ENCODE measurements at places on chromosomes 6 and 20.

GRCh38 chr20:16710781-16711180, 19.0 kb upstream of the SNRPB2 start:
- no peak for DNase-seq

DNA sequence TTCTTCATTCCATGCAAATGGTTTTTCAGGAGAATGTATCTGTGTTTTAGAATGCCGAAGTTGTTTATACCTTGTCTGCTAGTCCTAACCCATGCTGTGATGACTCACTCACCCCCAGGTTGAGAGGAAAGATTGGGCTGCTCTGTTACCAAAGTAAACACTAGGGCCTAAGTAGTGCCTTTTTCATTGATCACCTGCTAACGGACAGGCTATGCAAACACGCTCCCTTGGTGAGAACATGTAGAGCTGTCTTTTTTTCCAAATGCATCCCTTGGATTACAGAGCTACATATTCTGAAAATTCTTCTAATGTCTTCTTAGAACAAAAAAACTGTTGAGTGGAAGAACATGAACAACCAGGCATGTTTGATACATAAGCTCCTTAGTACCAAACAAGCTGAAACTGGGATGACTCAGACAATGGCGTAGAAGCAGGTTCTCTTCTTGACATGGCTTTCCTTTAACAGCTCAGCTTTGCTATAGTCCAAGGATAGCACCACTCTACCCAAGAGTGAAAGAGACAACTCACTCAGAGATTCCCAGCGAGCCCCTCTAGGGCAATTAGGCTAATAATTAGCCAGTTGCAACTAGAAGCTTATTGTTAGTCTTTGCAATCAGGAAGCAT, 20.5 kb downstream of the PERP start:
- no peak for DNase-seq

GRCh38 chr20:40635971-40636370, 53.1 kb downstream of the MAFB start:
- no peak for DNase-seq

GRCh38 chr6:23250556-23250955, 681.2 kb downstream of the HDGFL1 start:
- no peak for DNase-seq

DNA sequence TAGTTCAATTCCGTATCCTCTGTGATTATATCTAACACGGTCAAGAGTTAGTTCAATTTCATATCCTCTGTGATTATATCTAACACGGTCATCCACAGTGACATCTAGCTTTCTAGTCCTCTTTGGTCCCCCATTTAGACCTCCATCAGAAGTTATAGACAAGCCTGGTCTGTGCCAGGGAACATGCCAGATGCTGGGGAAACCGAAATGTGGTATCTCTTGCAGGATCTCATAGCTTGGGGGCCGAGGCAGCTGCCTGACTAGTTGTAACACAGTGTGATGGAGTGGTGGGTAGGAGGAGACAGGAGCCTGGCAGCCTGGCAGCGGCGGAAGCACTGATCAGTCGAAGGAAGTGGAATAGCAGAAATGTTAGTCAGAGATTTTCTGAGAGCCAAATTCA, 13.8 kb upstream of the SMOC2 start:
- no peak for DNase-seq

- no peak for DNase-seq
Observed at GRCh38 chr6:51139950-51140385, 321.3 kb downstream of the TFAP2B start.

DNA sequence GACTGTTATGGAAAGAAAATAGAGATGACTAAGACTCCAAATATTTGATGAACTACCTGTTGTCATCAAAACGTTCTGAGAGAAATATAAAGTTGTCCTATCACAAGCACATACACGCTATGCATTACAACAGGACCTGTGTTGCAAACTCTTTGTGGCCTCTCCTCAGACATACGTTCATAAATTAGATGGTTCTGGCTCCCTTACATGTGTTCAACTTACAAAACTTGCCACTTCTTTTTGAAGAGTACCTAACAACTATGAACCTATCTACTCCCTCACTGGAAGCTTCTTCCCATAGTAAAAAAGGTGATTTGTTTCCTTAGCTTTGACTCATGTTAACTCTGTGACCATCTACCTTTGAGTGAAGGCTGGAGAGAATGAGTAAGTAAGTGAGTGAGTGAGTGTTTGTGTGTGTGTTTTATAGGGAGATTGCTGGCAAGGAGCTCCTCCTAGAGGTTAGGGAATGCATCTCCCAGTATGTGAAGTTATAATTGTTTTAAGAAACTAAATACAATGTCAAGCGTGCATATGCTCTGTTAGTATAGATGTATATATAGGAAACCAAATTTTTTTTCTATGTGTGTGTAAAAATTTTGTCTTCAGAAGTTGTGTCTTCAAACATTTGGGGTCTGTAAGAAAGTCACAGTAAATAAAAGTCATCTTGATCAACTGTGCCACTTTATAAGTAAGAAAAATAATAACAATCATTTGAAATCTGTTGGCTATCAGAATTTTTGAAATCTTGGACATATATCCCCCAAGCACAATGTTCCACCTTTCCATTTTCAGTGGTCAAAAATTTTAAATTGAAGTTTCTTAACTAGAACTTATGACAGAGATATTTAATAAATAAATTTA, 1211.1 kb upstream of the GJE1 start:
- no peak for DNase-seq

DNA sequence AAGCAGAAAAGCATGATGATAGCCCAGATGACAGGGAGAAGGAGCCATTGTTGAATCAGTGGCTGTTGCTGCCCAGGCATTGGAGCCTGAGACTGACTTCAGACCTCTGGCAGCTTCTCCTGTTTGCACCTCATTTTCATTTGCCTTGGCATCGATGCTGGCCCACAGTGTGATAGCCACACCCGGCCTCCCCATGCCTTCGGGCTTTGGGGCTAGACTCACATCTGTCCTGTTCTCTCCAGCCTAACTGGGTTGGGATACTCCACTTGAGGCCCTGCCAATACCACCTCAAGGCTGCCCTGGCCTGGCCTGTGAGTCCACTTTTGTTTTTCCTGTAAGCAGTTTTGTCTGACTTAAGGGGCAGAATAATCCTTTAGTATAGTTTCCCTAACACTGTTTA, 140.4 kb downstream of the UST start:
- DNase-seq: no peak

DNA sequence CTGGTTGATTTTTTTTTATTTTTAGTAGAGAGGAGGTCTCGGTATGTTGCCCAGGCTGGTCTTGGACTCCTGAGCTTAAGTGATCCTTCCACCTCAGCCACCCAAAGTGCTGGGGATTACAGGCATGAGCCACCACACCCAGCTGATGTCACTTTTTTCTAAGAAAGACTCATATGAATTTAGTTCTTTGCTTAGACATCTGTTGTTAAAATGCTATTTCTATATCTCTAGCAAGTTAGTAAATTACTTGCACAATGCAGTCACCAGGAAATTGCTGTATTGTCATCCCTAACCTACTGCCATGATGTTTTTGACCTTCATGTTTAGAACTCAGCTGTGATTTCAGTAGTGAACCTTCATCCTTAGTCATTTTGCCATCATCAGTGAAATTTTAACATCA, 5.7 kb downstream of the KDM1B start:
- DNase-seq: no peak

DNA sequence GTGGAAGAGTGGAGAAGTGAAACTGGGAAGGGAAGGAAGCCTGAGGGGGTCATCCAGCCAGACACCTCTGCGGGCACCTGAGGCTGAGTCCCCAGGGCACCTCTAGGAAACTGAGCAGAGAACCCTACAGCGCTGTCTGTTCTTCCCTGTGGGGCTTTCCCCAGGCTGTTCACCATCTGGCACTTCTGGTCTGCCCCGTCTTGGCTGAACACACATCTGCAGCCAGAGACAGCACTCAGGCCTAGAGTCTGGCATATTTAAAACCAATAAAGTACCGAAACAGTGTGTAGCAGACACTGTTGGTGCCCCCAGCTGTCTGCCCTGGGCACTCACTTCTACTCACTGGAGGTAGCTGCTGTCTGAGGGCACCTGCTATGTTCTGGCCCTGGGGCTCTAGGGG, 9.4 kb upstream of the ARFGEF2 start:
- DNase-seq: no peak

DNA sequence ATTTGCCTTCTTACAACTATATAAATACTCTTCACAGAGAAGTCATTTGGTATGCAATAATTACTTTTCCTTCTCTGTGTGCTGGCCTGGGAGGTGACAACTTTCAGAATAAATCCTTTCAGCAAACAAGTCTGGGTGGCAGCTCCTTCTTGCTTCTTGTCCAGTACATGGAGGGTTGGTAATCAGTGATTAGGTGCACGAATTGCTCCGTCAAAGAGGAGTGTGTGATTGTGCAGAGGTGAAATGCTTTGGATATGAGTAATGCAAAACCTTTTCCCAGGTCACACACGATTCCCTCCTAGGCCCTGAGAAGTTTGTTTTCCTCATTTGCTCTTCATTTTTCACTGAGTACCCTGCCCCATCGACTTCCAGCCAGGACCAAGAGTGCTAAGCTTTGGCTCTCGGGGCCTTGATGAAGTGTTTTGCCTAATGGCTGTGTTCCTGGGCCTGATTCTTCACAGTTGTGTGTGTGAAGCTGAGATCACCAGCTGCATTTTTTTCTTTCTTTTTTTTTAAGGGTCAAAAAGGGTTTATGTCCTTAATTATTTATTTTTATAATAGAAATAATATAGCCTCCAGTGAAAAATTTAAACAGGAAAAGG, 216.5 kb downstream of the ZMYND8 start:
- DNase-seq: no peak

- DNase-seq: no peak
Observed at GRCh38 chr6:112286010-112286409, 31.6 kb upstream of the LAMA4 start.

GRCh38 chr20:37741570-37741969, 47.7 kb downstream of the CTNNBL1 start:
- DNase-seq: no peak

GRCh38 chr20:63284544-63284949, 8.4 kb upstream of the COL20A1 start:
- DNase-seq: no peak

GRCh38 chr6:158939255-158940159, 60.5 kb downstream of the RSPH3 start:
- no peak for DNase-seq

GRCh38 chr6:163940705-163941623, 526.4 kb downstream of the QKI start:
- DNase-seq: no peak

GRCh38 chr6:40669343-40669742, 82.2 kb upstream of the LRFN2 start:
- DNase-seq: no peak

DNA sequence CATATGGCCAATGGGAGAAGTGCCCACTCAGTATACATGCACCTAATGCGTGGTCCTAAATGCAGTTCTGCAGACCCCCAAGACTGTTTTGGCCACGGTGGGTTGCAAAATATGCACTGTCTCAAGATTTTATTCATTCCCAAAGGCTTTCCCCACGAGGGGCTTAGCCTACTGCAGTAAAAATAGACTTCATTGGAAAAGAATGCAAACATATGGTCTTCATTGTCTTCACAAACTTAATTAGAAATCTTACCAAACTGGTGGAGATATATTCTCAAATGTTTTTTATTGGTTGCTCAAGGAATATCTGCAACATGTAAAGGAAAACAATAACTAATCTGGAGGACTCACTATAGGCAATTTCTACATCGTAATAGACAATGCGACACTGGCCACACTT, 31.6 kb upstream of the PRL start:
- no peak for DNase-seq

- no peak for DNase-seq
Observed at GRCh38 chr6:35713006-35713767, 23.6 kb upstream of the ARMC12 start.

DNA sequence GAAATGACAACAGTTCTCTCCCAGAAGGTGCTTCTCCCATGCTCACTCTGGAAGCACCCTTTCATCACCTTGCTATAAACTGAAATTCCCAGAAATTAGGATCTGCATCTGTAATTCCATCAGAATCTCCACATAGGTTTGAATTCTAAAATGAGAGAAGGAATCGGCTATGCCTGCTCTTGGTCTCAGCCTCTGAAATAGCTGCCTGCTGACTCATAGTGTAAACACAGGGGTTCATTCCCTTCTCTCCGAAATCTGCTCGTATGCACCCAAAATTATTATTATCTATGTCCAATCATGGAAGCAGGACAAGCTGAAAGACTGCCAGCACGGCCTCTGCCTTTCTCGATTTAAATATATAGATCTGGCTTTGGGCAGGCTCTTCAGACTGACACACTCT, 74.6 kb upstream of the TAB2 start:
- no peak for DNase-seq

DNA sequence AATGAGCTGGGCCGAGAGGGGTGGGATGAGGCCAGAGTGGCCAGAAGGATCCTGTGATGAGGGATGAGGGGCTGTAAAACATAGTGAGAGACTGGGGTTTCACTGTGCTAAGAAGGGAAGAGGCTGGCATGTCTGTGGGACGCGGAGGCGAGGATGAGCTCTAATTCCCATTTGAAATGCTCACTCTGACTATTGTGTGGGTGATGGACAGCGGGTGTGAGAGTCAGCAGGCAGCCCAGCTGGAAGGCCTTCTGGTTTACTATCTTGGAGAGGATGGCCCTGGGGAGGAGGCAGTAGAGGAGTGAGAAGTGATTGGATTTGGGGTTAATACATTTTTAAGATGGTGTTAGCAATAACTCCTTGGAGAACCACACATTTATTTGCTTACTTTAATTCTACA, 9.5 kb upstream of the MICA start:
- no peak for DNase-seq

DNA sequence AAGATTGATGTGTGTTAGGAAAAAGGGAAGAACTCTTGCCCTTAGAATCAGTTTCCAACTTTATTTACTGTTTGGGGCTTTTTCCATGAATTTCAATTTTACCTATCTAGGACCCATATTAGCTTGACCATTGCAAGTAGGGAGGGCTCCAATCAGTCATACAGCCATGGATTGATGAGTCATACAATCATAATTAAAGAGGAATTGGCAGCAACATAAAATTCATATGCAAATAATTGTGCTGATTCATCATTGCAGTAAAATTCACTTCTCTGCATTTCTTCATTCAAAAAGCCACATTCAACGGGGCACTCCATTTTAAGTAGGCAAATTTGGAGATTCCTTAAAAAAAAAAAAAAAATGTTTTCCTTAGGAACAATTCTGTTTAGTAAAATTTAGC, 1016.4 kb downstream of the KIF16B start:
- no peak for DNase-seq

GRCh38 chr6:67045076-67045475, 1338.0 kb upstream of the EYS start:
- no peak for DNase-seq

Measured in stimulated activated CD4-positive, alpha-beta T cell treated with anti-CD3 and anti-CD28 coated beads, TNF-alpha, amount 100 ng/mL, for 4 hours (primary cell).